ENCODE measurements at places on chromosomes 5 and 9.

- DNase-seq: no peak
These were observed 2.0 kb downstream of the ATP6V0E1 start for GRCh38 chr5:172985596-172985995.

DNA sequence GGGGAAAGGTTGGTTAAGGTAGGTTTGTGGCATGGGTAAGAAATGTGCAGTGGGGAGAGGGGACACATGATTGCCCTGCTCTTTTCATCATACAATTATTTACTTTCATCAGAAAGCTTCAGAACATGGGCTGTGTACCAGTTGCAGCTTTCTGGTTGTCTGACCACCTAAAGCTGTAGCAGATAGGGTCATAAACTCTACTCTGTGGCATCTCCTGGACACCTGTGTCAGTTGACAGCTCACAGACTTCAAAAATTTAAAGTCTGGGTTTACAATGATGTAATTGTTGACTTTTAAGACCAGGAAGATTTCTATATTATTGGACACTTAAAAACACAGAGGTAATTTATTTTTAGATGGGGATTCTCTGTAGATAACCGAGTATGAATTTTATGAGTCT lies 222.7 kb upstream of the PRR16 start:
- no peak for DNase-seq

GRCh38 chr9:5608298-5609225 lies 20.3 kb upstream of the RIC1 start:
- DNase-seq: no peak

DNA sequence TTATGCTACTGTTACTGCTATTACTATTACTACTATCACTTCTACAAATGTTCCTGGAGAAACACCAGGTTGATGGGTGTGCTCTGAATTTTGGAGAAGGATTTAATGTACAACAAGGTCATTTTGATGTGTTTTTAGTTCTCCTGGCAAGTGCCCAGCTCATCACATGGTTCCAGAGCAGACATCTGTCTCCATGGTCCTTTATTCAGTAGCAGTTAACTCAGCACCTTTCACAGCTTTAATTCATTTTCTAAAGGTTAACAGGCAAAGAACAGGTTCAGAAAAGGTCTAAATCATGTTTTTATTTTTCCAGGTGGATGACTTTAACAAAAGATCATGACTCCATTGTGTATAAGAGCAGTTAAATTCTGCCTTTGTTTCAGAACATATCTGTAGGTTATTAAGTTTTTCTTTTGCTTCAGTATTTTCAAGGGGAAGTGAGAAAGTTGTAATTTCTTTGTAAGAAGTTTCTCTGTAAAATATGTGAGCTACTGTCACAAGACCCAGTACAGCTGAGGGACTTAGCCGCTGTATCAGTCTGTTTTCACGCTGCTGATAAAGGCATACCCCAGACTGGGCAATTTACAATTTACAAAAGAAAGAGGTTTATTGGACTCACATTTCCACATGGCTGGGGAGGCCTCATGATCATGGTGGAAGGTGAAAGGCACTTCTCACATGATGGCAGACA lies 41.9 kb downstream of the MTRR start:
- DNase-seq: no peak

GRCh38 chr9:124251605-124252378 lies 6.0 kb upstream of the NEK6 start:
- no peak for DNase-seq

- DNase-seq: no peak
These were observed 611.8 kb downstream of the BNC2 start for GRCh38 chr9:16258708-16259107.

DNA sequence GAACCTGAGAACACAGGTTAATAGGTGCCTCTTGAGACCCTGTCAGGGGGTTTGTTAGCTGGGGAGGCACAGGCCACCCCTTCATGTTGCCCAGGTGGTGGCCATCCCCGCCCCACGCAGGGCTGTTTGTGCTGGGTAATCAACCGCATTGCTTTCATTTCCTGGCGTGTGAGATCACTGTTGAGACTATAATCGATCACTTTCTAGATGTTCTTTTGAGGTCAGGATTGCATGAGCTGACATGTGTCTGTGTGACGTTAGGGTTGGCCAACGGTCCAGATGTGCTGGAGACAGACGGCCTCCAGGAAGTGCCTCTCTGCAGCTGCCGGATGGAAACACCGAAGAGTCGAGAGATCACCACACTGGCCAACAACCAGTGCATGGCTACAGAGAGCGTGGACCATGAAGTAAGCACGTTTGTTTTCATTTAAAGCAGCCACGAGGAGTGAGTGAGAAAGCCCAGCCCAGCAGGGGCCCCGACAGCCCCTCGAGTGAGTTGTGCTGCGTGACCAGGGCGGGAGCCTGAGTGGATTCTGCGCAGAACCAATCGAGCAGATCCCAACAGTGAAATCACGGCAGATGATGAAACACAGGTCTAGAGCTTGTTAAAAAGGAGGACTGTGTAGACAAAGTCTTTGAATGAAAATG lies 115.0 kb upstream of the CACNA1B start:
- DNase-seq: no peak

DNA sequence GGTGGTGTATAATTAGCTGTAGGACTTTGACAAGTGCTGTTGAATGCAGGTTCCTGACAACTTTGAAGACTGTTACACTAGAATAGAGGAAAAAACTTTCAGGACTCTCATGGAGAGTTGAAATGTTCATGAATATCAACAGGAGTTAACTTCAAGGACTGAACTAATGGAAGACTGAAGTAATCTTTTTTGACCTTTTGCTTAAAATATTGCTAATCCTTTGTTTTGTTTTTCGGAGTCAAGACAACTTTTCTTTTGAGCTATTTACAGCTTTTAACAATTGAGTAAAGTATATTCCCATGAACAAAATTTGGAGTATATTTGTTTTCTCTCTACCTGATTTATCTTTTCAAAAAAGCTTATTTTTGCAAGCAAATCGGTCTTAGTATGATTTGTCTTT lies 34.1 kb upstream of the MTMR12 start:
- no peak for DNase-seq

GRCh38 chr5:99054972-99055371 lies 126.2 kb upstream of the CHD1 start:
- DNase-seq: no peak

- DNase-seq: no peak
These were observed 56.2 kb downstream of the PTCD2 start for GRCh38 chr5:72376381-72376780.

All from NCI-H2029 (cell line).